Spinal cord (tissue), 10 donors: ENCODE measurements at places on chromosomes 7 and 10.

- no peak for DNase-seq
Observed at GRCh38 chr7:100435401-100436304, 644 bp downstream of the PPP1R35 start.

GRCh38 chr10:117342641-117343040, 32.6 kb downstream of the PDZD8 start:
- peak; percentile 13 for DNase-seq

DNA sequence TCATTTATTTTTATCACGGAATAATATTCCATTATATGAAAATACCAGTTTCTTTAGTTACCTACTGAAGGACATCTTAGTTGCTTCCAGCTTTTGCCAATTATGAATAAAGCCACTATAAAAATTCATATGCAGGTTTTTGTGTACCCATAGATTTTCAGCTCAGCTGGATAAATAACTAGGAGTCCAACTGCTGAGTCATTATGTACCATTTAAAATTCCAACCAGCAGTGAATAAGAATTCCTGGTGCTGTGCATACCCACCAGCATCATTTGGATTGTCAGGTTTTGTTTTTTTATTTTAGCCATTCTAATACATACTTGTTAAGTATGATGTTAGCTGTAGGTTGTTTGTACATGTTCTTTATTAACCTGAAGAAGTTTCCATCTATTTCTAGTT, 14.5 kb downstream of the FAM24B start:
- DNase-seq, result no peak

- no peak for DNase-seq
Observed at GRCh38 chr10:73828161-73828560, 16.8 kb upstream of the NDST2 start.

DNA sequence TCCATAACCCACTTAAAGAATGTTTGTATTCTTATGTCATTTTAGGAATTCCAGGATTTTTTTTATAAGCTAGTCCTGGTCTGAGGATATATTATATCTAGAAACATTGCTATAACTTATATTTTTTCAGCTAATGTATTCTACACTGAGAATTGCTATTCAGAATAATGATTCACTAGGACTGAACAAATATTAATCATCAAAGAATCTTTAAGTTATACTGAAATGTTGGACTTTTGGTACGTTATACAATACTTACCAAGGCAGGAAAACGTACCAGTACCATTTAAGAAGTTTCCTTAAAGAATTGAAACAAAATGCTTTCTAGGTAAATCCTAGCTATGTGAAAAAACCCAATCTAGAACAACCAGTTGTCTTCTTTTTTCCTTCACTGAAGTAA, 18.4 kb downstream of the PTTG1IP2 start:
- DNase-seq, result no peak

GRCh38 chr10:84484541-84484940, 156.2 kb downstream of the CCSER2 start:
- DNase-seq, result no peak

GRCh38 chr7:123624527-123625183, 23.0 kb downstream of the ASB15 start:
- DNase-seq, result no peak

DNA sequence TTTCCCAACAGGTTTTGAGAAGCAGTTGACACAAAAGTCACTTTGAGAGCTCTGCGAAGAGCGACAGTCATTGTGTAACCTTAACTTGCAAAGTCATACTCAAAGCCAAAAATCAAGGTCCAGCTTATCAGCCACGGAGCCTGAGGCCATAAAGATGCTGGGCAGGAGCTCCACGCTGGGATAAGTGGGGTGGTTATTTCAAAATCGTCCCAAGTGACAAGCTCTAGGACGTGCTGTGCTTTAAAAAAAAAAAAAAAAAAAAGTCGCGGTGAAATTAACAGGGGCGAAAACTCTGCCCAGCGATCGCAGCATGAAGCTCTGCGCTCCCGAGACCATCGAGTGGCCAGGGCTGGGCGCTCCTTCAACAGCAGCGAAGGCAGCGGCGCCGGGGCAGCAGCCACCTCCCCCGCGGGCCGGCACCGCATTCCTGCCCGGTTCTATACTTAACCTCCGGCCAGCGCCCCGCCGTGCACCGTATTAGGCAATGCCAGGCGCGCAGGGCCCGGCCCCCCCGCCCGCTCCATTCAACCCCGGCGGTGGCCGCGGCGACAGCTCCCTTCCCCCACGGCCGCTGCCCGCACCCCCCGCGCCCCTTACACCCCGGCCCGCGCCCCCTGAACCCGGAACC, 657 bp downstream of the HACD1 start:
- DNase-seq, result peak; percentile 4

DNA sequence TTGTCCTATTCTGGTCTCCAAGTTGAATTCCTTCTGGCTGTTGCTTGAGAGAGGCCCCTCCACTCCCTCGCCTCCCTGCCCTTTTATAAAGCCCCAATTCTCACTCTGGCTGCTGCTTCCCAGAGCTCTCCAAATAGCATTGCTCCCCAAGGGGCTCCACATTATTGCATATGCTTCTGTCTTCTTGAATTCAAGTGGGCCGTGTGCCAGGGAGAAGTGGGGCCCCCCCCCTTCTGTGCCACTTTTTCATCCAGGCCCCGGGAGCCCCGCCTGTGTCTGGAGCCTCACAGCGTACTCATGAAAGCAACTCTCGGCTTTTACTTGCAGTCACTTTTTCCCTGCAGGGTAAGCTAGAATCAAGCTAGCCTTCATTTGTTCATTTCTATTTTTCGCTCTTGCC, 265.1 kb downstream of the CCSER2 start:
- no peak for DNase-seq

GRCh38 chr10:86203162-86203905, 163.3 kb downstream of the GRID1 start:
- no peak for DNase-seq

DNA sequence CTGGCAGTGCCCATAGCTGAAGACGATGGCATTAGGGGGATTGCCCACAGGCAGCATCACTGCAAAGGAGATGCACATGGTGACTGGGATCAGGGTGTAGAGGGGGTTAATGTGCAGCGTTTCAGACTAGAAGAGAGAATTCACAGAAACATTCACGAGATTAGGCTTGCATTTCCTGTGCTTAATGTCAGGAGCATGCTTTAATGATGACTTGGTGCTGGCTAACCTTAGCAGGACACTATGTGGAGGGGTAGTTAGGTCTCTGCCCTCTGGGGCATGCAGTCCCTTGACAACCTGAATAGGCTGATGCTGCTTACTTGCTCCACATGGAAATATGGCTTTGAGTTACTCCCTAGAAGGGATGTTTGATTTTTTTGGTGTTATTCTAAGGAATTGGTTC, 21.8 kb downstream of the STMP1 start:
- DNase-seq, result no peak

DNA sequence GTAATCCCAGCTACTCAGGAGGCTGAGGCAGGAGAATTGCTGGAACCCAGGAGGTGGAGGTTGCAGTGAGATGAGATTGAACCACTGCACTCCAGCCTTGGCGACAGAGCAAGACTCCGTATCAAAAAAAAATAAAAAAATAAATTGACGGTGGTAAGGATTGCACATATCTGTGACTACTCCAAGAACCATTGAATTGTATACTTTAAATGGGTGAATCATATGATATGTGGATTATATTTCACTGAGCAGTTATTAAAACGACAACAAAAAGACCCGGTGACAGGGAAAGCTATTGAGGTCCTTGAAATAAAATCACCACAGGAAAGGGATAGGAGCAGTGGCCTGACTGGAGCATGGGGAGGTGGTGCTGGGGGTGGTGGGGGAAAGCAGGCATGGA, 31.2 kb upstream of the COMTD1 start:
- no peak for DNase-seq

- no peak for DNase-seq
Observed at GRCh38 chr10:93186653-93187052, 113.0 kb downstream of the CYP26A1 start.

GRCh38 chr7:95199779-95200558, 124.4 kb downstream of the PON1 start:
- DNase-seq, result peak; percentile 73

GRCh38 chr10:116796469-116796868, 52.8 kb upstream of the ENO4 start:
- DNase-seq, result no peak

GRCh38 chr10:57983281-57983791, 284.4 kb downstream of the IPMK start:
- no peak for DNase-seq

DNA sequence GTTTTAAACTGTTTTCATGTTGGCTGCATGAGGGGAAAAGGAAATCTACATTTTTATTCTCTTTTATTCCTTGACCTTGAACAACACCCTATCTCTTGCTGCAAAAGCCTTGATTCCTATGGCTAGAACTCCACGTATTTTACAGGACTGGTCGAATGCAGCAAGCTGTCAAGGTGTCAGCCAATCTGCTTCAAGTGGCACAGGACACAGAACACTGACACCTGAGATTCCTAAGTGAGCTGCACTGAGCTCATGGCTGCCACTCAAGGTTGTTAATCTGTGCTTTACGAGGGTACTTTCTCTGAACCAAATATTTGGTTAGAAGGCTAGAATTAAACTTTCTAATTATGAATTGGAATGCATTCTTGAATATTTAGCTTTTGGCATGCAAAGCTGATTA, 349.7 kb upstream of the COBL start:
- no peak for DNase-seq

- no peak for DNase-seq
Observed at GRCh38 chr7:13633857-13634256, 355.6 kb downstream of the ETV1 start.

GRCh38 chr10:29880856-29881255, 178.5 kb downstream of the JCAD start:
- DNase-seq, result no peak

- DNase-seq, result no peak
Observed at GRCh38 chr7:43058271-43059066, 54.0 kb upstream of the HECW1 start.

- DNase-seq, result no peak
Observed at GRCh38 chr10:28199941-28200340, 102.9 kb downstream of the MPP7 start.
